Neuronal stem cell (in vitro differentiated cells): ENCODE measurements at places on chromosomes 3 and 15.

GRCh38 chr3:126763035-126763434, 59.0 kb downstream of the CHCHD6 start:
- no peak for DNase-seq

DNA sequence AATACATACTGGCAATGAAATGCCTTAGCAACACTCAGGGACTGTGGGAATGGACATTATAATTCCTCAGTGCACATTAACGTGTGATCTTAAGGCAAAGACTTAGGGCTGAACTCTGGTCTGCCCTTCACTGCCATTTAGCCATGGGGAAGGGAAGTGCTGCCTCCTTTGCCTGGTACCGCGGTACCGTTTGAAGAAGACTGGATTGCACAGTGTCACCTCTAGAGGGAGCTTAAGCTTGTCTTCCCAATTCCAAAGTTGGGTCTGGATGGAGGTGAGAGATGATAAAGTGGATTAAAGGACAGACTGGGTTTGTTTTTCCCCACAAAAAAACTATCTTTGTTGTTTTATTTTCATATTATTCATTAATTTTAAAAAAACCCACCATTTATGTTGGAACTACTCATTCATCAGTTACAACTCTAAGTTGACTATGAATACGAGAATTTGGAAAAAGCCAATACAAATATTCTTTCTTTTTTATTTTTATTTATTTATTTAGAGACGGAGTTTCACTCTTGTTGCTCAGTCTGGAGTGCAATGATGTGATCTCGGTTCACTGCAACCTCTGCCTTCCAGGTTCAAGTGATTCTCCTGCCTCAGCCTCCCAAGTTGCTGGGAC, 60.0 kb upstream of the SYN2 start:
- no peak for DNase-seq

DNA sequence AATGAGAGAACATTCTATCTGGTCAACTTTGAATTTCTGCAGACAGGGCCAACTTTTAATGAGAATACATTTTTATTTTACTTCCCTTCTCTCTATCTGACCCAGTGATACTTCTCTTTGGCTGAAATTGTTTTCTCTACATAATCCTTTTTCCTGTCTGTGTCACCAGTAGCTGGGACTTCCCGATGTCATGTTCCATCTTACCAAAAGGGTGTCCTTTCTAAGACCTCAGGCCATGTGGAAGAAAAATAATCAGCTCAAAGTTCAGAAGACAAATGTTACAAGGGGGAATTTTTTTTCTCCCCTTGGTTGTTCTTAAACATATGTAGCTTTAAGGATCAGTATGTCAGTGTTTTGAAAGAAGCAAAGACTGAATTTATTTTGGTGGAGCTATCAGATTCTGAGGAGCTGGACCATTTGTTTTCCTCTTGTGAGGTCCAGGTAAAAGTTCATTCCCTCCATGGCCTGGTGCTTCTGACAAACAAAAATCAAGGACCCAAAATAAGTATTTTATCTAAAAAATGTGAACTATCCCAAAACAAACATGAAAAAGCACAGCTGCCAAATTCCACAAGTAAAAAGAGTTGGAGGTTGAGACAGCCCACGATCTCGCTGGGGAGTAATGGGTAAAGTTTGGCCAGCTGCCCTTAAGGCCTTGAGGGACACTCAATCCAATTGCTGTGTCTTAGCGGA, 859.4 kb upstream of the NR2F2 start:
- no peak for DNase-seq

DNA sequence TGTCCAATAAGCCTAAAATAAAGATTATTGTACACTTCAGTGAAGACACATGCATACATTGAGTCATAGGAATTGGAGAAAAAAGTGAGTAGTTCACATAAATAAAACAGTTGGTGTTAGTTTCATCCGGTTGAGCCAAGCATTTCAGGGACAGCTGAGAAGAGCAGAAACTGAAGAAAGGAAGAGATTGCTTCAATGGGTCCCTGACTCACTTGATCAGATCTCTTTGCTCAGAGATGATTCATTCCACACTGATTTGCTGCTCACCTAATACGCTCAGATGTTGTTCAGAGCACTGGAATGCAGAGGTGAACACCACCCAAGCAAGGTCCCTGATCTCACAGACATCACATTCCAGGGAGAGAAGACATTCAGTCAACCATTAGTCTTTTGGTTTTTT, 93.7 kb downstream of the RAD18 start:
- peak; percentile 3 for DNase-seq

DNA sequence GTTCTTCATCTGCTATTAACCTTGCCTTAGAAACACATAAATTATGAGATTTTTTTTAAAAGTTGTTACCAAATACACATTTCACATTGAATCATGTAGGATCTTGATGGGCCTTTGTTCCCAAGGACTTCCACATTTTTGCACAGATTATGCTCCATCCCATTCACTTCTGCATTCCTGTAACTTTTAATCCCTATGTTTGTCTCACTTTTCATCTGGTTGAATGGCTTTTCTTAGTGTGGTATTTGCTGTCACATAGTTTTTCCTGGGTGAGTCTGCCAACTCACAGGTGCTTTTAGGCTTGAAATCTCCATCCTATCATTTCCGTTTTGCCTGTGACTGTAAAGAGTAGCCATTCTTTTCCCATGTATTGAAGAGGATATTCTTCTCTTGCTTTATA, 297.2 kb upstream of the TPRG1 start:
- peak; percentile 45 for DNase-seq

GRCh38 chr3:169759256-169759655, 5.6 kb downstream of the TERC start:
- DNase-seq = no peak
